ENCODE measurements at places on chromosomes 5 and 9.

- no peak for DNase-seq
These were observed 112.2 kb downstream of the MVB12B start for GRCh38 chr9:126438741-126439401.

DNA sequence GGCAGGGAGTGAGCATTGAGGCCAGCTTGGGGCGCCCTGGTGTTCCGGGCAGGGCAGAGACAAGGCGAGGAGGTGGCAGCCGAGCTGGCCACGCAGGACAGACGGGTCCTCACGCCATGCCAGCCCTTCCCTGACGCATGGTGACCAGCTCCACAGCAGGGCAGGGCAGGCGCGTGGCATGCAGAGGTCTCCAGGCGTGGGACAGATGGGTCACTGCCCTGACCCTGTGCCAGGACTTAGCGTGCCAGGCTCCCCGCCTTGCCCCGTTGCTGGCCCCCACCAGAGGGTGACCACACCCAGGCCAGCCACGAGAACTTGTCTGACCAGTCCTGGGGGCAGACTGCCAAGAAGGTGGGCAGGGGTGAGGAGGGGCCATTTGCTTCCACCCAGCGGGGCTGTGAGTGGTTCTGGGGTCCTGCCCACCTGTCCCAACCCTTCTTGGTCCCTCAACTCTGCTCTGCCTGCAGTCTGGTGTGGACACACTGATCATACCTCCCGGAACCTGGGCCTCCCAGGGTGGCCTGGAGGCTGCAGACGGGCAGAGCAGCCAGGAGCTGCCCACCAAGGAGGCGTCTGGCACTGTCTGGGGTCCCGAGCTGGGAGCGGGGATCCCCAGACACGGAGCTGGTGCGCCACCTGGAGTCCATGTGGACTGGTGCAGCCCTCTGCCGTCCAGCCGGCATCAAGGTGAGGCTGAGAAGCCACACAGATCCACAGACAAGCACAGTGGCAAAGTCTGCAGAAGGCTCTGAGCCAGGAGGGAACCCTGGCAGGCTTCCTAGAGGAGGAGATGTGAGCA, at the start of gene RNF224:
TSS of gene RNF224 (plus strand) at position 449 of the 799 bp plus-strand sequence. CDS start 834 bp downstream, outside the sequence.
- peak; percentile 90 for DNase-seq

GRCh38 chr9:9337129-9337528, 1275.7 kb downstream of the PTPRD start:
- peak; percentile 12 for DNase-seq

- DNase-seq = peak; percentile 75
These were observed 40.2 kb downstream of the RASA1 start for GRCh38 chr5:87307796-87308423.

DNA sequence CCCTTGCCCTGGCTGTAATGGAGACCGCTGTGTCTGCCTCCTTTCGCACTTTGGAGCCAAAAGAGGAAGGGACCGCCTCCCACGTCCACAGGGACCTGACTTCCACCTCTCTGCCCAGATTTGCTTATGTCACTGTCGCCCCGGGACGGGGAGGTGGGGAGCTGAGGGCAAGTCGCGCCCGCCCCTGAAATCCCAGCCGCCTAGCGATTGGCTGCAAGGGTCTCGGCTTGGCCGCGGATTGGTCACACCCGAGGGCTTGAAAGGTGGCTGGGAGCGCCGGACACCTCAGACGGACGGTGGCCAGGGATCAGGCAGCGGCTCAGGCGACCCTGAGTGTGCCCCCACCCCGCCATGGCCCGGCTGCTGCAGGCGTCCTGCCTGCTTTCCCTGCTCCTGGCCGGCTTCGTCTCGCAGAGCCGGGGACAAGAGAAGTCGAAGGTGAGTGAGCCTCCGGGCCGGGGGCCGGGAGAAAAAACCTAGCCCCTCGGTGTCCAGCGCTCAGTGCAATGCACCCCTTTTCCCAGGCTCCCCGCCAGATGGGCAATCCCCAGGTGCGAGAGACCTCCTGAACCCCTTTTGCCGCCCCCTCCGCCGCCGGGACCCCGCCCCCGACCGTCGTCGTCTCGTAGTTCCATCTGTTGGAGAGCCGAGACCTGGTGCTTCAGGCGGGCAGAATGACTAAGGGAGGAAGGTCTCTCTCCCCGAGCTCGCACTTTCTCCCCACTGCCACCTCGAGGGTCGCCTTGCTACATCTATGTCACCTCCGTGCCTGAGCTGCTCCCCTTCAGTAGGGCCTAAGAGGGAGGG, at the start of gene GPX3:
TSS of gene GPX3 (plus strand) at position 288 of the 807 bp plus-strand sequence. CDS start at position 352, 64 bp downstream.
- DNase-seq = no peak

GRCh38 chr5:150155258-150156026, at the start of gene PDGFRB:
Gene PDGFRB, minus strand, starts transcription at chr5:150155845. Its CDS starts 18,798 bp downstream, at chr5:150137047.
- DNase-seq = no peak

DNA sequence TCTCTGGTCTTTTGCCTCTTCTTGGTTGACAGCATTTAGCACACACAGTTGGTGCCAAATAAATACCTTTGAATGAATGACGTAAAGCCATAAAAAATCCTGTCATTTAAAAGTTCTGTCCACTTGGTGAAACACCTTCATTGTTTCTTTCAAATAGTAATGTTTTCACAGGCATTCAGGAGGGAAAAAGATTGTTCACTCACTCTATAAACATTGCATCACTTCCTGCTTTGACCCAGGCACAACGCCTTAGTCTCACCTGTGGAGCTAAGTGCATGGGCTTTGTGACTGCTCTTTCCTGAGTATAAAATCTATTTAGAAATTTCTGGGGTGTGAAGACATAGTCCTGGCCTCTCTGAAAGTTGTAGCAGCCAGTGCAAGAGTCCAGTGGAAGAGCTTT, 88.9 kb upstream of the CXCL14 start:
- no peak for DNase-seq

- DNase-seq = no peak
These were observed 2.5 kb upstream of the NRARP start for GRCh38 chr9:137304383-137305059.

DNA sequence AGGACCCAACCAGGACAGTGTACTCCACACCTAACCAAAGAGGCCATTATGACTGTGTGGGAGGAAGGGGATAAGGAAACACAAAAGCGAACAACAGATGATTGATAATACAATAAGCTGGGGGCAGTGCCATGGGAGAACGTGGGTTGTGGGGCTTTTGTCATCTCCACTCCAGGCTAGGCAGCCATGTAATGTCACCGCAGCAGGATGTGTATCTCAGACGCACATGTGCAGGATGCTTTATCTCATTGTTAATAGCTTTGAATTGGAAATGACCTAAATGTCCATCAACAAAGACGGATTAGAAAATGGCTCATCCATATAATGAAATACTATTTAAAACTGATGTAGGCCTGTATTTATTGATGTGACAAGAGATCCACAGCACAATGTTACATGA, 51.0 kb downstream of the EPB41L4B start:
- DNase-seq = no peak

DNA sequence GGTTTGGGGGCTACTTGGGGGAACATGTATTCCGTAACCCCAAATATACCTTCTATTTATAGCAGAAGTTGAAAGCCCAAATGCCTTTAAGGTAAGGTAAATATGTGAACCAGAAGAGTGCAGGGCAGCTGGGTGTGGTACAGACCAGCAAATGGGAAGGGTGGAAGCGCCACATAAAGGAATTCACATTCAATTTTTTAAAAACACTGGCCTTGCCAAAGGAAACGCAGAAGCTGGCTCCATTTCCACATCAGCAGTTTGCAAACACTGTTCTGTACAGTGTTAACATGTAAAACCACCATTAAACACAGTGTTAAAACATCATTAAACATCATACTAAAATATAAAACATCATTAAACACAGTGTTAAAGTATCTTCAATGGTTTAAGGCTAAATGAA, 3.5 kb upstream of the BHMT start:
- DNase-seq = no peak

DNA sequence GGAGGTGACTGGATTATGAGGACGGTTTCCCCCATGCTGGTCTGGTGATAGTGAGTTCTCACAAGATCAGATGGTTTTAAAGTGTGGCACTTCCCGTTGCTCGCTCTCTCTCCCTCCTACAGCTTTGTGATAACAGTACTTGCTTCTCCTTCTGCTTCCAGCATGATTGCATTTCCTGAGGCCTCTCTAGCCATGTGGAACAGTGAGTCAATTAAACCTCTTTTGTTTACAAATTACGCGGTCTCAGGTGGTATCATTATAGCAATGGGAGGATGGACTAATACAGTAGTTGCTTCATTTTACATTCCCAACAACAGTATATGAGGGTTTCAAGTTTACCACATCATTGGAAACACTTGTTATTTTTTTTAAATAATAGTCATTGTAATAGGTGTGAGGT, 937.3 kb upstream of the ARRDC3 start:
- no peak for DNase-seq

- no peak for DNase-seq
These were observed 39.0 kb upstream of the CACNA1B start for GRCh38 chr9:137838576-137838975.

DNA sequence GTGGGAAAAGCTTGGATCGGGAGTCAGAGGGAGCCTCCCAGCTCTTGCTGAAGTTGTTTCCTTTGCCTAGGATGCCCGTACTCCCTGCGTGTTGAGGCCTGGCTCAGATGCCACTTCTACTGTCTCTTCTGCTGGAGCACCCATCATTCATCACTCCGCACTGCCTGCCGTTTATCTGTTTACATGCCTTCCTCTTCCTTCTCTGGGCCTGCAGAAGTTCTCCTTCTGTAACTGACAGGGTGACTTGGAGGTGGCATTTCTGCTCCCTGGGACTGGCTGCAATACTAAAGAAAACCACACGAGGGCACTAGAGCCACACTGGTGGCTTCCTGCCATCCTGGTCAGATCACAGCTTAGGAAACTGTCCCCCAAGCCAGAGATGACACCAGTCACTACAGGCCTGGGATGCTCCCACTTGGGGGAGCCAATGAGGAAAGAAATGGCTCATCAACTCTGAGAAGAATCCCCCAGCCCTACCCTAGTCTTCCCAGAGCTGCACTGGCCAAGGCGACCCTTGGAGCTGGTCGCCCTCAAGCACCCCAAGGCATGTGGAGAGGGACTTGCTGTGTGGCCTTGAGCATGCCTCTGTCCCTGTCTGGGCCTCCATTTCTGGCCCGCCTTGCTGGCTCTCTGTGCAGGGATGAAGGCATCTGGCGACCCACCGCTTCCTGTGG, 9.7 kb upstream of the SLC25A51 start:
- DNase-seq = peak; percentile 89

- DNase-seq = peak; percentile 84
These were observed 18.9 kb upstream of the SPTLC1 start for GRCh38 chr9:92133949-92134604.

DNA sequence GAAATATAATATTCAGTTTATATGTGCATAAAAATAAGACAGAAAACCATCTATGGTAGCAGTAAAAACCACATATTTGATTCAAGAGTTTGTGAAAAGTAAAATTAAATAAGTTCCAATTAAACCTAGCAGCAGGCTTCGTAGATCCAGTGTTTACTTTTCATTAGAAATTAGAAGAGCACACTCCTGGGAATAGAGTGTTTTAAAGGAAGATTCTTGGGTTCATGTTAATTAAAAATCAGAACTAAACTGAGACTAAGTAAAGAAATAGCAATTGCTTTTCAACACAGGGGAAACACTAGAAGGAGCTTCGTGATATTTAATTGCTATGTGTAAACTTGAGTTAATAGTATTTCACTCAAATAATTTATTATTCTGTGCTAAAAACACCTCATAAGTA, 1097.8 kb upstream of the CDH18 start:
- no peak for DNase-seq

DNA sequence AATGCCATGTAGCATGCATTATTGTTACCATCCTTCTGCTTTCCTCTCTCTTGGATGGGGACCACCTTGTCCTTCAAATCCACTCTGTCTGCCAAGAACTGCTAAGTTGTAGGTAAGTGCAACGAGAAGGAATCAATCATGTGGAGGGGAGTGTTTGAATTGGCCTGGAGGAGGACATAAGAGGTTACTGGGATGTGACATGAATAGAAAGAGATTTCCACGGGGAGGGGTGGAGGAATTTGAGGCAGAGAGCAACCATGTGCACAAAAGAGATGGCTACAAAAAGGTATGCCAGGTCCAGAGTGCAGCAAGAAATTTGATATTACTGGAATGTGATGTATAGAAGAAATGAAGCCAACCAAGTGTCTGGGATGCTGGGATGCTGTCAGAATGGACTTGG, 648.9 kb upstream of the KLF4 start:
- no peak for DNase-seq

GRCh38 chr9:124359855-124360678, 55.2 kb downstream of the PSMB7 start:
- DNase-seq = peak; percentile 20

- DNase-seq = no peak
These were observed 118.6 kb downstream of the KDM4C start for GRCh38 chr9:6876195-6876894.

- no peak for DNase-seq
These were observed 595.2 kb downstream of the RAB3C start for GRCh38 chr5:59178071-59178470.

DNA sequence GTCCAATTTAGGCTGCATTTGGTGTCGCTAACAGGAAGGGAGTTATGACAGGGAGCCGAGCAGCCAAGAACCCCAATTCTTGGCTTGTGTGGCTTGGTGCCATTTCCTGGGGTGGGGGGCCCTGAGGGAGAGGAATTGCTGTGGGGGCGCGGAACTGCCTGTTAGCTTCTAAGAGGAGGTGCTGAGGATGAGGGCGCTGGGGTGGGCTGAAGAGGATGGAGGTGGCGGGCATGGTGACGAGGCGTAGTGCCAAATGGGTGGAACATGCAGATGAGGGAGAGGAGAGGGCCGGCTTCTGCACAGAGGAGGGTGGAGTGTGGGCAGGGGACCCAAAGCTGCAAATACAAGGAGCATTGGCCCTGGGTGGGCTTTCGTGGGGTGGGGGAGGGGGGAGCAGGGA, 27.9 kb downstream of the IER5L start:
- DNase-seq = no peak

GRCh38 chr5:115349001-115349817, 52.8 kb upstream of the CCDC112 start:
- DNase-seq = no peak

DNA sequence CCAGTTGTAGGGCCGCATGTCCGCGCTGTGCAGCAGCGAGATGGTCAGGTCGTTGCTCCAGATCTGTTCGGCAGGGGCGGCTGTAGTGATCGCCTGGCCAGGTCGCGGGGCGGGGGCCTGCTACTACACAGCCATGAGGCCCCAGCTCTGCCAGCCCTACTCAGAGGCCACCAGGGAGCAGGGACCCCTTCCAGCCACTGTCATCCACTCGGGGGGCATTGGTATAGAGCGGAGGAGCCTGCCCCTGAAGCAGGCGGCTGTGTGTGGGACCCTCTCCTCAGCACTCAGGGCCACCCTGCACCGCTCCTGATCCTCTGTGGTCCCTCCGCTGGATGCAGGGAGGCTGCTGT, 1.7 kb downstream of the FBXW5 start:
- DNase-seq = no peak

Measured in NAMALWA (cell line).